ENCODE measurements at places on chromosomes 4 and X.

GRCh38 chrX:70437921-70438665 lies 6.5 kb upstream of the DLG3 start:
- DNase-seq: no peak

DNA sequence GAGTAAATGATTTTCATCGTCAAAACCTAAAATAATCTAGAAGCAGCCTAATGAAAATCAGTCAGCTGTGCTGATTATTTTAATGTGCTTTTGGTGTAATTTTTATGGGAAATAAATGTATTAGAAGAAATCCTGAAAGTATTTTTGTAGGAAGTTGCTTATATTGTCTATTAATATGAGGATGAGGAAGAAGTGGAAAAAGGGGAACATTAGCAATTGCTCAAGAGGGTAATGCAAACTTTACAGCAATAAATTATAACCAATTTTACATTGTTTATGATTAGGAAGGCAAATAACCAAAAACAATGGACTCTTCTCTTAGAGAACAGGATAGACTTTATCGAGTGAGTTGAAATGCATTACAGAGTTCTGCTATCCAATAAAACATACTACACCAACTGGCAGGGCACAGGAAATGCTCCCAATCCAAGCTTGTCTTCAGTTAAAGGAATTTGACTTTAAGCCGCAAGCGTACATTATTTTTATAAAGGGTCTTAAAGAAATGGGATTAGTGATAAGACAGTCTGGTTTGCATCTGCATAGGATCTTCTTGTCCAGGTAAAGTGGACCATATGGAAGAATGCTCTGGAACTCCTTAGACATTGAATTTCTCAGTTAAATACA lies 374.8 kb downstream of the PDGFC start:
- DNase-seq: no peak

DNA sequence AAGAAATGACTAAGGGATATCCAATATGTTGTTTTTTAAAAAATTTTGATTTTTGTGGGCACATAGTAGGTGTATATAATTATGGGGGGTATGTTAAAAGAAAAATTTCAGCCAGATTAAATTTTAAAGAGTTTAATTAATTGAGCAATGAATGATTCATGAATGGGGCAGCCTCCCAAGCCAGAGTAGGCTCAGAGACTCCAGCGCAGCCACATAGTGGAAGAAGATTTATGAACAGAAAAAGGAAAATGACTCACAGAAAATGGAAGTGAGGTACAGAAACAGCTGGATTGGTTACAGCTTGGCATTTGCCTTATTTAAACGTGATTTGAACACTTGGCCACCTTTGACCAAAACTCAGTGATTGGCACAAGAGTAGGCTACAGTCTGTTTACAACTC lies 91.7 kb downstream of the SPATA18 start:
- DNase-seq: no peak

GRCh38 chrX:153554519-153555167 lies 37.2 kb downstream of the ATP2B3 start:
- DNase-seq: no peak

- no peak for DNase-seq
Observed at GRCh38 chrX:65671966-65672365, 4.5 kb downstream of the MSN start.

- peak; percentile 1 for DNase-seq
Observed at GRCh38 chrX:76253432-76253831, 80.6 kb downstream of the PBDC1 start.

DNA sequence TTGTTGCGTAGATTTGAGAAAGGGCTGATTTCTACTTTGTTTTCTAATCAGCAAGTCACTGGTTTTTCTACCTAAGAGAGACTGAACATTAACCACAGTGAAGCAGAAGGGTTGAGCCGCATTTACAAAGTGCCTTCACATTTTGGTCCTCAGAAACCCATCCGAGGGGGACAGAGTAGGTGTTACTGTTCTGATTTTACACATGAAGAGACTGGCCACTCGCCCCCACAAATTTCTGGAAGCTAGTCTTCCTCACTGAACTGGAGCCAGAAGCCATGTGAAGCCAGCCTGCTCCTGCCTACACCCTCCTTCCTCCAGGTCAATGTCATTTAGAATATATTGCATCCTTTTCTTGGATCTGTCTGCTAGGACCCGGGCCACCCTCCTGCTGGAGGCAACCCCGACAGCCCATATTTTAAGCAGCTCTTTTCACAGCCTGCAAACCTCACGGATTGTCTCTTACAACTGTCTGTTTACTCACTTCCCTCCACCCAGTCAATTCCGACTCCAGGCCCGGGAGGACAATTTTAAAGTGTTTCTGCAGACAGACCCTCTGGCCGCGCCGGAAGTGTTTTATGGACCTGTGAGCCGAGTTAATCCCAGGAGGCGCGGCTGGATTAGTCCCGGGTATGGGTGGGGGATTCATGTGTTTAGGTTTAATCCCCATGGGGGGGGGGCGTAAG lies 73.2 kb upstream of the BCOR start:
- DNase-seq: no peak

GRCh38 chrX:13470685-13470977 lies 98.8 kb upstream of the EGFL6 start:
- DNase-seq: no peak

DNA sequence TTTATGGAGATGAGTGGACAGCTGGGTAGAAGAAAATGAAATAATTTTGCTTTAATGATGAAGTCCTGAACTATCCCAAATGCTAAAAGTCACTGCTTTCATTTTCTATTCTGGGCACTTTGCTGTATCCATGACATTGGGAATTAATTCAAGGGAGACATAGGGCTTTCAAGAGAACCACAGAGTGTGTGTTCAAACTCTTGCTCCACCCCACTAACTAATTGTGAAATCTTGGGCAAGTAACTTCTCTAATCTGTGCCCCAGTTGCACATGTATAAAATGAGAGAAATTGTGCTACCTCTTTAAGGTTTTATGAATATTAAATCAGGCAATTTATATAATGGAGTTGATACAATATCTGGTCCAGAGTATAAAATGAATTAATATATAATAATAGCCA lies 1422.0 kb downstream of the ADGRL3 start:
- DNase-seq: no peak

GRCh38 chrX:68751372-68751771 lies 77.4 kb upstream of the EFNB1 start:
- DNase-seq: no peak

- no peak for DNase-seq
Observed at GRCh38 chrX:69107231-69107739, 58.0 kb downstream of the PJA1 start.

GRCh38 chrX:32825009-32825408 lies 386.3 kb downstream of the DMD start:
- no peak for DNase-seq

GRCh38 chr4:169566021-169566818 lies 46.2 kb downstream of the NEK1 start:
- DNase-seq: peak; percentile 4

GRCh38 chr4:98352396-98352795 lies 91.2 kb downstream of the RAP1GDS1 start:
- DNase-seq: no peak

DNA sequence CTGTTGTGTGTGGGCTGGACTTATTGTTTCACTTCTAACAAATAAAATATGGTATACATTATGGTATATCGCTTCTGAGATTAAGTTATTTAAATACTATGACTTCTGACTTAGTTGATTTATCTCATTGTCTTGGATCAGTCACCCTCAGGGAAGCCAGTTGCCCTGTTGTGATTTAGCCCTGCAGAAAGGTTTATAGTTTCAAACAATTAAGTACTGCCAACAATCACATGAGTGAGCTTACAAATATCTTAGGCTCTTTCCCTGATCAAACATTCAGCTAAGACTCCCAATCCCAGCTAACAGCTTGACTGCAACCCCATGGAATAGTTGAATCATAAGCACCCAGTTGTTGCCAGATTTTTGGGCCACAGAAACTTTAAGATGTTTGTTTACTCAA lies 85.4 kb downstream of the MAGEC1 start:
- DNase-seq: no peak

DNA sequence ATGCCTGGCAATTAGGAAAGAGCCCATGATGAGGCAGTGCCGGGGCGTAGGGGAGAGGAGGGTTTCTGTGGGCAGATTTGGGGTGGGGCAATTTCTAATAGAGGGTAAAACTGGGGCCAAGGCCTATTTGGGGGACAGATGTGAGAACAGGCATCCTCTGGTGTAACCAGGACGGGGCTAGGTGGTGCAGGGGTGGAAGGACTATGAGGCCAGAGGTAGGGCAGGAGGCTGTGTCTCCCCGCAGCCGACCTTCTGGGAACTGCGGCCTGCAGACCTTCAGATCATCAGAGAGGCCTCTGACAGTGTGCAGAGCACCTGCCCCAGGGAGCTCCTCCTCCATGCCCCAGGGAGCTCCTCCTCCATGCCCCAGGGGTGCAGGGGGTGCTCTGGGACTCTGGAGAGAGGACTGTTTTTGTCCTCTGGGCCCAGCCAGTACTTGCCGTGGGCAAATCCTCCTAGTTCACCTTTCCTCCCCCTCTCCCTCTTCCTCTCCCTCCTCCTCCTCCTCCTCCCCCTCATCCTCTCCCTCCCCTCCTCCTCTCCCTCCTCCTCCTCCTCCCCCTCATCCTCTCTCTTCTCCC lies 101.9 kb downstream of the SORCS2 start:
- DNase-seq: no peak

- DNase-seq: no peak
Observed at GRCh38 chr4:60724623-60725022, 475.5 kb upstream of the ADGRL3 start.

DNA sequence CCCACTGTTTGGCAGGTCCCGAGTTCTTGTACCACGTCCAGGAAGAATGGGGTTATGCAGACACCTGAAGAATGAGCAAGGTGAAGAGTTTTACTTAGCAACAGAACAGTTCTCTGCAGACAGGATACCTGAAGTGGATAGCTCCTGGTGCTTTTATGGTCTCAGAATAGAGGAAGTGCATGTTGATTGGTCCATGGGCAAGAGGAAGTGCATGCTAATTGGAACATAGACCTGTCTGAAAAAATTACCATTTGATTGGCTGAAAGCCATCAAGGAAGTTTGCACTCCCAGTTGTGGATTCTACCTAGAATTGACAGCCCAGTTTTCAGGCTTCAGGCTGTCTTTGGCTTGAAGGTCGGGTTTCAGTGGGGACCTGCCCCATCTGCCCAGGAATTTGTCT lies 887.5 kb downstream of the FAT4 start:
- DNase-seq: no peak

DNA sequence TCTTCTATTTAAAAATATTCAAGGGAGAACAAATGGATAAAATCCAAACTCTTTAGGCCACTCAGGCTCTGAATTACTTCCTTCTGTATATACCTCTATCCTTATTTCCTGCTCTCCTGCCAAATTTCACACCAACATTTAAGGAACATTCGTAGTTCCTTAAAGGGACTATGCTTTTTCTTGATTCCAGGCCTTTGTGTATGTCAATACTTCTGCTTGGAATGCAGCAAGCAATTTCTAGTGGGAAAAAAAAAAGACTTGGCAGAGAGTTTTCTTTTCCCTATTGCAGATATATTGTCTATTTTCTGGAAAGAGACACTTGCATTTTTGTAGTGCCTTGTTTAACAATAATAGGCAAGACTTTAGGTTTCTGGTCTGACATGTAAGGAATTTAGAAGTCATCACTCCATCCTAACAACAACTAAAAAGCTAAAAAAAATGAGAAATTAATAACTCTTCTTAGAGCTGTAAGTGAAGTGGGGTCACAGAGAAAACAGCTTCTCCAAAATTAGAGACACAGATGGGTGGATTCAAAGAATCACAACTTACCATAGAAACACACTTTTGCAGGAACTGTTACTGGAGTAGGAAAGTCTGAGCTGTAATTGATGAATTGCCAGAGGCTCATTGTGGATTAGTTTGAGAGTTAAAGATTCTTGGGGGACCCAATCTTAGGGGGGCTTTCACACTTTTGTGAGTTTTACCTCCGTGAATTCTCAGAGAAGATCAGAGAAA lies 2.1 kb upstream of the ADH5 start:
- DNase-seq: no peak

- no peak for DNase-seq
Observed at GRCh38 chr4:7540206-7540605, 105.5 kb upstream of the PSAPL1 start.

GRCh38 chr4:84492290-84492689 lies 6.8 kb downstream of the NKX6-1 start:
- no peak for DNase-seq

GRCh38 chr4:137370679-137371078 lies 161.6 kb downstream of the PCDH18 start:
- DNase-seq: no peak

DNA sequence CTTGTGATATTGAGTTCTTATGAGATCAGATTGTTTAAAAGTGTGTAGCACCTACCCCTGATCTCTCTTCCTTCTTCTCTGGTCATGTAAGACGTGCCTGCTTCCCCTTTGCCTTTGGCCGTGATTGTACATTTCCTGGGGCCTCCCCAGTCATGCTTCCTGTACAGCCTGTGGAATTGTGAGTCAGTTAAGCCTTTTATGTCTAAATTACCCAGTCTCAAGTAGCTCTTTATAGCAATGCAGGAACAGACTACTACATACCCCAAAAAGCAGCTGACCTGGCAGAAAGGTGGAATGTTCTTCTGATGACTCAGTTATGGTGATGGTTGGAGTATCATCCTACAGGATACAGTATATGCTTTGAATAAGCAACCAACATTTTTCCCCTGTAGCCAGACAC lies 11.4 kb upstream of the MCUB start:
- DNase-seq: no peak

GRCh38 chr4:184648054-184648312 lies 1.3 kb downstream of the CASP3 start:
- DNase-seq: no peak

GRCh38 chr4:113236916-113237315 lies 187.5 kb downstream of the ANK2 start:
- no peak for DNase-seq

- no peak for DNase-seq
Observed at GRCh38 chr4:69726971-69727370, 33.4 kb downstream of the SULT1B1 start.

DNA sequence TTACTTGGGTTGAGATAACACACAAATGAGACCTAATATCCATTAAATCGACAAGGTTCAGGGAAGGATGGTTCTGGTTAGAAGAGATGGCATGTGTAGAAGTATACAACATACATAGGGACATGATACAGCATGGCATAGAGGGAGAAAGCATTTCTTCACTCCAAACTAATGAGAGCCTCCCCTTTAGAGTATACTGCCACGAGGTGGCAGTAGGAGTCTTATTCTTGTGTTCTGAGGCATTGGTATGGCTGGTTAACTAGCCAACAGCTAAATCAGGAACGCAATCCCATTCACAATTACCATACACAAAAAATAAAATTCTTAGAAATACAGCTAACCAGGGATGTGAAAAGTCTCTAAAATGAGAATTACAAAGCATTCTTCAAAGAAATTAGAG lies 29.1 kb upstream of the TRO start:
- peak; percentile 58 for DNase-seq

- no peak for DNase-seq
Observed at GRCh38 chr4:119490335-119490734, 138.3 kb downstream of the PDE5A start.

- DNase-seq: no peak
Observed at GRCh38 chr4:134702374-134702773, 500.8 kb upstream of the PABPC4L start.

GRCh38 chrX:110322603-110323002 lies 4.7 kb upstream of the AMMECR1 start:
- DNase-seq: no peak

- no peak for DNase-seq
Observed at GRCh38 chr4:102817613-102818268, 9.6 kb downstream of the UBE2D3 start.

GRCh38 chr4:183966371-183966770 lies 61.3 kb downstream of the STOX2 start:
- no peak for DNase-seq
